ENCODE measurements at places on chromosomes 12 and 14.

DNA sequence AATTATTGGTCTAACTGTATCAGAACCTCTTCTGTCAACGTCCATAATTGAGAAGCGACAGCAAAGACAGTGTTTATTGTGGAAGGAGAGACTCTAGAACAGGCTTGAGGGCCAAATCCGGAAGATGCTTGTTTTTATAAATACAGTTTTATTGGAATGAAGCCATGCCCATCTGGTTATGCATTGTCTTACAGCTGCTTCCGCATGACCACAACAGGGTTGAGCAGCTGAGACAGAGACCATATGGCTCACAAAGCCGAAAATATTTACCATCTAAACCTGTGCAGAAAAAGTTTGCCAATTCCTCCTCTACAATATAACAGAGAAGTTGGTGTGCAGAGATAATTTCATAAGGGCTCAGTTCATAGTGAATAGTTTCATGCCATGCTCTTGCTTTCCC is 24.5 kb downstream of the PRKAB1 start:
- no peak for DNase-seq

DNA sequence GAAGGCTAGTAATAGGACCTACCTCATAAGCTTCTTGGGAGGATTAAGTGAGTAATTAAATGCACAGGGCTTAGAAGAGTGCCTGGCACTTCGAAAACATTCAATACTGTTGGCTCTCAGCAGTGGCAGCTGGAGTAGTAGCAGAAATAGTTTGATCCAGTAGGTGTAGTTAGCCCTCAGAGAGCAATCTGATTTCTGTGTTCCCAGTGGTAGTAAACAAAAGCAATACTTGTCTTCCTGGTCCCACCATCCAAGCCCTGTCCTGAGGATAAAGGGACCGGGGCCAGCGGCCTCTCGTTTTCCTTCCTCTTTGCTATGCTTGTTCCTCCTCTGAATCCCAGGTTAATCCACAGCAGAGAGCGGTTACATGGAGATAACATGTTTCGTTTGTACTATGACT is 131.6 kb downstream of the SAMD4A start:
- DNase-seq = no peak

DNA sequence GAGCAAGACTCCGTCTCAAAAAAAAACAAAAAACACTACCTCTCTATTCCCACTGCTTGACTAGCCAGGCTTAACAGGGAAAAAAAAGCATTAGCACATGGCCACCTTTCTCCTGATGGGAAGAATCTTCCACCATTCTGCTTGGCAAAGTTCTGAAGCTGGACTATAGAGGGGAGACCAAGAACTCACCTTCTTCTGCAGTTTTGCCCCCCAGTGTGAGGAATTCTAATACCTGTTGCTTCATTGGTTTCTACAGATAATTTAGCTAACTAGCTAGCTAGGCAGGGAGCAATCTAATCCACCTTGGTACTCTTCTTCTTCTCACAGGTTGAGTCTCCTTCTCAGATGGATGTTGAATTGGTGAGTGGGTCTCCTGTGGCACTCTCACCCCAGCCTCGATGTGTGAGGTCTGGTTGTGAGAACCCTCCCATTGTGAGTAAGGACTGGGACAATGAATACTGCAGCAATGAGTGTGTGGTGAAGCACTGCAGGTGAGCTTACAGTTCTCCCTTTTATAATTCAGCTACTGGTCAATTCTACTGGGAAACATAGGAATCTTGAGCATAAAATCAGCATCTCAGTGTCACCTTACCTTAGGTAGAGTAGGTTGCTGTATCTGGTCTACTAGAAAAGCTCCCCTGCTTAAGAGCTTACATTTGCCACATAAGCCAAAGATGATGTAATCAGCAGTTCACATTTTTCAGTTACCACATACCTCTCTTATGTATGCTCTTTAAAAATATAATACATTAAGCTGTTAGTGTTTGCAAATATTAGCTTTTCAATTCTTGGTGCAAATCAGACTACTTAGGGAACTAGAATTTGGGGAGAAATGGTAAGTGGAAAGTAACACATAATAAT is 16.0 kb downstream of the METTL3 start:
- no peak for DNase-seq

DNA sequence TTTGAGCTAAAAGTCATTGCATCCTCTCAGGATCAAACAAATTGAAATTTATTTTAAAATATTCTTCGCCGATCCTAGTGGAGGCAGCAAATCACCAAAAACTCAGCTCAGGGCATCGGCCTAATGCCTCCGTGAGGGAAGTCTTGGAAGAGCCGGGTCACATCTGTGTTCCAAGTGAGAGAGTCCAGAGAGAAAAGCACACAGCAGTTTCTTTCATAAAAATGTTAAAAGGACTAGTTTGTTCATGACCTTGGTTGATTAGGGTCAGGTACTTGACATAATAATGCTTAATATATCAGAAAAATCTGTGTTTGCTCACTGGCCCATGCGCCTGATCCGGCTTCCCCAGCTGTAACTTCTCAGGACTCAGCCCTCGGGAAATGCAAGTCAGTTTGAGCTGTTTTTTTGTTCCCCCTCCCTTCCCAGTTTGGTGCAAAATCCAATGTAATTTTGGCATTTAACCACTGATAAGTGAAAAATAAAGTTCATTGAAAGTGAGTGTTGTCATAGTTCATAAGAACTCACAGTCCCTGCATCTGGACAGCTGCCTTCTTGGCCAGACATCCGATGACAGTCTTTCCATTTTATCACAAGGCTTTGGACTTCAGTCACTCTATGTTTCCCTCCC is 161.7 kb downstream of the CAND1 start:
- no peak for DNase-seq

DNA sequence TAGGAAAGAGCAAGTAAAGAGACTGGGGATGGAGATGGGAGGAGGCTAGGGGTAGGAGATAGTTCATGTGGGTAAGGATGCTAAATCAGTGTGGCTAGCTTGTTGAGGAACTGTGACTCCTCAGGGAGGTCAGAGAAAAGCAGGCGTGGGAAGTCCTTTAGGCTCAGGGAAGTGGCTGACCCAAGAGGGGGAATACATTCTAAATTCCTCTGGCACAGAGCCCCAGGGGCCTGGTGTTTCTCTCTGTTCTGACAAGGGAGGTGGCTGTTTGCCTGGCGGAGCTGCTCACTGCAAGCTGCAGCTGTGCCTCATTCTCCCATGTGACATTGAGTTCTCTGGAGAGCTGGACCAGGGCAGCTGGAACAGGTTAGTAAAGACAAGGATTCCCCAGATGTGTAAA is 152.2 kb upstream of the SLC38A2 start:
- DNase-seq = no peak

DNA sequence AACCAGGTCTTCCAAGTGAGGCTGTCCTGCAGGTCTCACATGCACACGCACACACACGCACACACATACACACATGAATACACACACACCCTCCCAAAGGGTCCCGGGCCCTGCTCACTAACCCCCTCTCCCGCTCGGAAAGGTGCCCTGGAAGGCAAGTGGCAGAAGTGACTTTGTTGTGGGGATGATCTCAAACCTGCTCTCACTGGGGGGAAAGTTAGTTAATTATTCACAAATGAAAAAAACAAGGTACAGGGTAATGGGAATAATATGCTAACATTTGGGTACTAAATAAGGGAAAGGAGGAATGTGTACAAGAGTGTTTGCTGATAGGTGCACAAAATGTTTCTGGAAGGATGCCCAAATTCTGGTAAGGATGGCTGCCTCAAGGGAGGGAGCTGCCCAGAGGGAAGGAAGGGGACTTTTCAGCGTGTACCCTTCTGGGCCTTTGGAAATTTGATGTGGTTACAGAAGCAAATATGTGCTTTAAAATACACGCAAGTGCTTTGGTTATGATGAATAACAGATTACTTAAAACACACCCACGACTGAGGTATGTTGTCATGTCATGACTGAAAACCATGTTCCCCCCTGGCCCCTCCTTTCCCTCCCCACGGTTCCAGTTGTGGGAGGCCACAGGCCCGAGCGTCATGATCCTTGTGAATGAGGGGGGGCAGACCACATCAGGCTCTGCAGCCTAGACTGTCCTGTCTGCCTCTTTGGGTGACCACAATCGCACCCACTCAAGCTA is 43.3 kb upstream of the PLEKHG6 start:
- DNase-seq = peak; percentile 38

DNA sequence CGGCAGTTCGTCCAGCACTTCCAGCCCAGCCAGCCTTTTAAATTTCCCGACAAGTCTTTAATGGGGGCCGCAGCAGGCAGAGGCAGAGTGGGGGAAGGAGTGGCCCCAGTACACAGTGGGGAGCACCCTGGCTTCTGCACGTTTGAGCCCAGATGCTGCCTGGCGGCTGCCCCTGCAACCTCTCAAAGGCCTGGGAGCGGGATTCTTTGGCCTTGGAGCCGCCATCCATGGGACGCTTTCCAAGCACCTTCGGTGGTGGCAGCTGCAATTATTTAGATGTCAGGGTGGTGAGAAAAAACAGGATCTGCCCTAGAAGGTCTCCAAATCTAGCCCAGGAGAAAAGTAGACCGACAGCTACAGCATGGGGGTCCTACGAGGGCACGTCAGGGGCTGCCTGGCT is 46.0 kb downstream of the FAM222A start:
- DNase-seq = no peak

DNA sequence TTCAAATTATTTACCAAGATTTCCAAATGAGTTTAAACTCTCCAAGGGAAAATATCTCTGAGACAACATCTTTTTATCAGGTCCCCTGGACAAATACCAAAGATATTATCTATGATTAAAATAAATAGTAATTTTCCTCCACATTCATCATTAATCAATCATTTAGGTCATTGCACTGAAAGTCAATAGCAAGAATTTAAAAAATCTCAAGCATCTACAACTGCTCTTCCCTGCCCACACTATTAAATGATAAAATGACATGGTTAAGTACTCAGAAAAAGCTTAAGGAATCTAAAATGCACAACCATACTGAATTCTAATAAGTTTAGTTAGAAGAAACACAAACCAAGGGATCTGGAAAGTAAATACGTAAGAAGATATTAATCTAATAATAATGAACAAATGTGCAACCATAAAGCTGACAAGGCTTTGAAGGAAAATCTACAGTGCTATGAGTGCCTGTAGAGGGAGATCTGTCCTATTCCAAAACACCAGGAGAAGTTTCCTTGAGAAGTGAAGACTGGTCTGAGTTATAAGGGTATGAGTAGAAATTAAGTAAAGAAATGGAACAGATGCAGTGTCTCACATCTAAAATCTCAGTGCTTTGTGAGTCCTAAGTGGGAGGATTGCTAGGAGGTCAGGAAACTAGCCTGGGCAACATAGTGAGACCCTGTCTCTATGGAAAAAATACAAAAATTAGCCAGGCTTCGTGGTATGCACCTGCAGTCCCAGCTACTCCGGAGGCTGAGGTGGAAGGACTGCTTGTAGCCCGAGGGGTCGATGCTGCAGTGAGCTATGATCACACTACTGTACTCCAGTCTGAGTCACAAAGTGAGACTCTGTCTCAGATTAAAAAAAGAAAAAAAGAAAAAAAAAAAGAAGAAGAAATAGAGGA is 19.2 kb downstream of the INTS13 start:
- DNase-seq = no peak

GRCh38 chr12:3219233-3219632 is 142.1 kb downstream of the TSPAN9 start:
- no peak for DNase-seq

DNA sequence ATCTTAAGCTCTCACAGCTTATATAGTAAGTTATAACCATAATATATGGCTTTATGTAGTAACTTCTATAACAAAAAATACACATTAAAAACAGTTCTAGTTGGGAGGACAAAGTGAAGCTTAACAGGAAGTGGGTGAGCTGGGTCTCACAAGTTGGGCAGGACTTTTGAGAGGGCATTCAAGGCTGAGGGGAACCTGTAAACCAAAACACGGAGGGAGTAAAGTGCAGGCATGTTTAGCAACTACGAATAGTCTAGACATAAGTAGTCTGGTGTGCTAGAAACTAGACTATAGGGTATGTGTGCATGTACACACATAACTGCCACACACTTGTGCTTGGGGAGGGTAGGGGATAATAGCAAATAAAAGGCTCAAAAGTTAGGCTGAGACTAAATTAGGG is 14.2 kb upstream of the NEK9 start:
- DNase-seq = no peak

DNA sequence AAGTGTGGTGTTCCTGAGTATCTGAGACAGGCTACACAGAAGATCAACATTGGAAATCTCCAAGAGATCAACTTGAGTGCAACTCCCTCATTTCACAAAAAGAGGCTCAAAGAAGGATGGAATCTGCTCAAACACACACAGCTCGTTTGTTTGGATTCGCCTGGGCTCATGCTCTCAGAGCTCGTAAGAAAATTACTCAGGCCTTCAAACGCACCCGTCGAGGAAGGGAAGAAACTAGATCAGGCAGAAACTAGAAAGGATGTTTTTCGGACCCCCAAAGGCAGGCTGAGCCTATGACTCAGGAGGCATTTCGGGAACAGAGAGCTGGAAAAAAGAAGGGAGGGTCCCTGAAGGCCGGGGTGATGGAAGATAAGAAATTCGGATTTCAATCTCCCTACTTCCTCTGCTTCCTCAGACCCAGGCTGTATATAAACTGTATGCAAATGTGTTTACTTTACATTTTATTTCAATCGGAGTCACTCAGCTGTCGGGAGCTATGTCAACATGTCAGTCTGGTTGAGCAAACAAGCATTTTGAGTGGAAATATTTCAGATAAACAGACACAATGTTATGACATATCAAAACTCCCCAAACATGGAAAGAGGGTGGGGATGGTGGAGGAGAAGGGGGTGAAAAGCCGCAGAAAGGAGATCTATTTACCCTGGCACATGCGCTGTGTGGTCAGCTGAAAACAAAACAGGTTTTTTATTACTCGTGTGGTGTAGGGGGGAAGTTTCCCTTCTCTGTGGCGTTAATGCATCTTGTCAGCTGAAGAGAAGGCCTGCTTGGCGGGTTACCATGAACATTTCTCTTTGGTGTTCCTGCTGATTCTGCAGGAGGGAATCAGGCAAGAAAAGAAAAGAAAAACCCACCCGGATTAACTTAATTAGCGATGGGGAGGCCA is 129.1 kb upstream of the TBX3 start:
- DNase-seq = no peak

DNA sequence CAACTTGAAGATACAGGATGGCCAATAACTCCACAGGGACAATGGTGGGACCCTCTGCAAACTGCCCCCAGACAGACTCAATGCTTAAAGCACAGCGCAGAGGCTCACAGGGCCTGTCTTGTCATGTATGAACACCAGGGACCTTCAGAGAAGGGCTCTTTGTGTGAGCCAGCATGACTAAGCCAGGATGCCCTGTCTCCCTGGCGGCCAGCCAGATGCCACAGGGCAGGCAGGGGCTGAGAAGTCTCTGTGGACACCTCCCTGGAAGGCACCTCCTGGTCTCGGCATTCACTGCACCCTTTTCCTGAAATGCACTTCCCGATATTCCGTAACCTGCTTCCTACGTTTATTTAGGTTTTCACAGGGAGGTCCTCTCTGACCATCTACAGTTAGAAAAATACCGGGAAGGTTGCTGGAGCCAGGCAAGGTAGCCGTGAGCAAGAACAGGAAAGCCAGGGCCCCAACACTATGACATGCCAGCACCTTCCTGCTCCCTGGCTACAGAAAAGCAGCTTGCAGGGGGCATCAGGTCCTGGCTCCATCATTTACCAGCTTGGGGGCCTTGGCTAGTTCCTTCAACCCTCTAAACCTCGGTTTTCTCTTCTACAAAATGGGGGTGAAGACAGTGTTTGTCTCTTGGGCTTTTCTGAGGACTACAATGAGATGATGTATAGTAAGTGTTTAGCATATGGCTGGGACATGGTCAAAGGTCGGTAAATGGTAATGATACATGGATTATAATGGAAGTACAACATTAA is 65.0 kb downstream of the PITPNM2 start:
- no peak for DNase-seq

- peak; percentile 73 for DNase-seq
Observed at GRCh38 chr14:99252940-99253868, 18.8 kb downstream of the BCL11B start.

Measured in activated CD4-positive, alpha-beta T cell treated with anti-CD3 and anti-CD28 coated beads, Interleukin-2, Interleukin-6, amounts not matched to agents 100 ng/mL and 50 ng/mL, durations not matched to agents 16 hours and 8 hours (primary cell).